ENCODE measurements at places on chromosomes 1 and 21.

DNA sequence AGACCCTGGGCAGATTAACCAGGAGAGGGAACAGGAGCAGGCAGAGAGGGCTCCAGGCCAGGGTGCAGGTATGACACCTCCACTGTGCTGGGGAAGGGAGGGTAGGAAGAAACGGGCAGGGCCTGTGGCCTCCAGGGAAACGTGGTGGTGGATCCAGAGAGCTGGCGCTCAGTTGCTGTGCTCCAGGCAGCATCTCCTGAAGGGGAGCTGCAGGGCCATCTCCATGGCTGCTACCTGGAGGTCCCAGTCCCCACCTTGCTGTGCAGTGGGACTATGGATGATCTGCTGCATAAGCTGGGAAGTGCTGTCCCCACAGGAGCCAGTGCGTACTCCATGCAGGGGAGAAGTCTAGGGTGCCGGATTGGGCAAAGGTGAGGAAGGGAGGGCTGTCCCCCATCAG is 125.9 kb upstream of the RUNX3 start:
- no peak for DNase-seq

DNA sequence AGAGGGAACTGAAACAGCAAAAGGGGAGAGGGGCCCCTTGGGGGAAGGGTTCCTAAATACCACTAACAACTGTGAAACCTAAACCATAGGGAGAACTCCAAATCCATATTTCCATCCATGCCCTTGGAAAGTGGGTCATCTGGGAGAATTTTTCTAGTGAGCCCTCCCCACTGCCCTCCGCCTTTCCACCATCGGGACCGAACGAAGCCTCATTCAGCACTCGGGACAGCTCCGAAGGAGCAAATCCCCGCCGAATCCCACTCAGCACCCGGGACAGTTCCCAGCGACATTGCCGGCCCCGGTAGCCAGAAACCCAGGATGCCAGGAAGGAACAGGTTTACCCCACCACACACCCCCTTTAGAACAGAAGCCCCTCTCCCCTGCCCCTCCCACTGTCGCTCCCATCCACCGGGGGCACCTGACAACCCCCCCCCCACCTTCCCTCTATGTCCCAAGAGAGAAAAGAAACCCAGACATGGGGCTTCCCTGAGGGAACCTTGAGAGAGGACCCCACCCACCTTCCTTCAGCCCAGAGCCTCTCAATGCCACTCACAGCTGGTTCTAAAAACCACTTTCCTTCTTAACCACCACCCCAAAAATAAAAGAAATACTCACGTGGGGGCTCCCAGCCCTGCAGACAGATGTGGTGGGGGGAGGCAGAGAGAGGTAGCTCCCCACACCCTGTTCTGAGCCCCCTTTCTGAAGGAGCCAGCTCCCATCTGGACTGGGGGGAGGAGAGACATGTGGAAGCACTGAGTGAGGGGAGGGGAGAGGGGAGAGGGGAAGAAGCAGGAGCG is 4.5 kb downstream of the DLGAP3 start:
- peak; percentile 37 for DNase-seq

DNA sequence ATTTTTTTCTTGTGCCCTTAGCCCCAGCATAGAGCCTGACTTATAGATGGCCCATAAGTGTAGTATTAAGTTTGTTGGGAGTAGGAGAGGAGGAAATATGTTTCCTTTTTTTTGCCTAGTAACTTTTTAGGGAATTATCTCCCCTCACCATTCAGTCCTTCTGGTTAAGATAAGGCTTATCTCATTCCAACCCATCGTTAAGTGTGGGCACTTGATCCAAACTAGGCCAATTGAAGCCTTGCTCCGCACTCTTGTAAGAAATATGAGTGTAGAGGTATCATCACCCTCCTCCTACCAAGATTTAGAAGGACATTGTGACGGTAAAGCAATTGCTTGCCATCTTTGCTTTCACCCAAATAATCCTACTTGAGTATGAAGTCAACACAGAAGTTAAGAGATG is 8.8 kb upstream of the FGGY start:
- DNase-seq, result no peak

- DNase-seq, result no peak
Measured at GRCh38 chr1:228647523-228648444, 87.5 kb upstream of the RHOU start.

GRCh38 chr21:44353191-44353970 is at the start of gene TRPM2:
TRPM2 (plus strand) TSS chr21:44353621; CDS start chr21:44353701, 80 bp downstream.
- no peak for DNase-seq

GRCh38 chr1:247429496-247429895 is 13.5 kb downstream of the NLRP3 start:
- no peak for DNase-seq

Measured in stimulated activated effector memory CD8-positive, alpha-beta T cell treated with anti-CD3 and anti-CD28 coated beads, Interleukin-12 subunit alpha, Interleukin-12 subunit beta, amount 100 ng/mL, for 72 hours (primary cell).